ENCODE measurements at places on chromosomes 1 and 21.

GRCh38 chr1:200354243-200354642 lies 55.6 kb downstream of the ZNF281 start:
- DNase-seq: no peak

DNA sequence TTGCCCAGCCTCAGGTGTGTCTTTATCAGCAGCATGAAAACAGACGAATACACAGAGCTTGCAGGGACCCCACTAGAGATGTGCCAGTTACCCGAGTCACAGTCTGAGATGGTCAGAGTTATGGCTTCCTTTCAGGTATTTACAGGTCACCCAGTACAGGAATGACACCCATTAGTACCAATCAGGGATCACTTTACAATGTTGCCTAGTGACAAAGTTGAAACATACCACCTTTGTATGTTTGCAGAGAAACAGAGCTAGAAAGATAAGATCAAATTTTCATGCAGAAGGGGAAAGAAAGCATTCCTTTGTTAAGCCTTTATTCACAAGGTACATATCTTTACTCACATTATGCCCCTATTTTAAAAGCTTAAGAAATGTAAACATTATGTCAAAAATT lies 137.6 kb downstream of the RGS7 start:
- DNase-seq: no peak

- no peak for DNase-seq
Observed at GRCh38 chr1:244971552-244972216, 107.3 kb upstream of the HNRNPU start.

DNA sequence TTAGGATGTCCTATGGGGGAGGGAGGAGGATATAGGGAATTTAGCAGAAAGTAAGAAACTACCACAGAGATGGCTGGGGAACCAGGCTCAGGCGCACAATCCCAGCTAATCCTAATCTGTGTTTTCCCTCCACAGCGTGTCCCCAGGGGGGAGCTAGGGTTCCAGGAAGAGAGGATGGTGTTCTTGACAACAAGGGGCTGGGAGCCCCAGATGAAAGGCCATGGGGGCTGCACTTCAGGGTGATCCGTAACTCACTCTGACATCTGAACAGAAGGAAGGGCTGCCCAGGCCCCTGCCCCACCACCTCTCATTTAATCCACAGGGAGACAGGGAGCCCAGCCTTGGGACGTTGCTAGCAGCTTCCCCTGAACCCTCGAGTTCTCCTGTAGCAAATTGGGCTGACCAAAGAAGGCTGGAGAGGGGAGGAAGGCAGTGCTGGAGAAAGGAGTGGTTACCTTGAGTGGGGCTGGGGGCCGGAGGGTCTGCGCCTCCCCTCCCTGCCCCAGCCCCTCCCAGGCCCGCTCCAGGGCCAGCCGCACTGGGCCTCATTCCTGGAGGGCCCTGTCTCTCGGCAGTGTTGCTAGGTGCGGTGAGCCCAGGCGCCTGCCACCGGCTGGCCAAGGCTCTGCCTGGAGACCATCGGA lies 131.7 kb downstream of the TMEM53 start:
- DNase-seq: no peak

- DNase-seq: no peak
Observed at GRCh38 chr1:198519639-198520501, 20.6 kb downstream of the ATP6V1G3 start.

DNA sequence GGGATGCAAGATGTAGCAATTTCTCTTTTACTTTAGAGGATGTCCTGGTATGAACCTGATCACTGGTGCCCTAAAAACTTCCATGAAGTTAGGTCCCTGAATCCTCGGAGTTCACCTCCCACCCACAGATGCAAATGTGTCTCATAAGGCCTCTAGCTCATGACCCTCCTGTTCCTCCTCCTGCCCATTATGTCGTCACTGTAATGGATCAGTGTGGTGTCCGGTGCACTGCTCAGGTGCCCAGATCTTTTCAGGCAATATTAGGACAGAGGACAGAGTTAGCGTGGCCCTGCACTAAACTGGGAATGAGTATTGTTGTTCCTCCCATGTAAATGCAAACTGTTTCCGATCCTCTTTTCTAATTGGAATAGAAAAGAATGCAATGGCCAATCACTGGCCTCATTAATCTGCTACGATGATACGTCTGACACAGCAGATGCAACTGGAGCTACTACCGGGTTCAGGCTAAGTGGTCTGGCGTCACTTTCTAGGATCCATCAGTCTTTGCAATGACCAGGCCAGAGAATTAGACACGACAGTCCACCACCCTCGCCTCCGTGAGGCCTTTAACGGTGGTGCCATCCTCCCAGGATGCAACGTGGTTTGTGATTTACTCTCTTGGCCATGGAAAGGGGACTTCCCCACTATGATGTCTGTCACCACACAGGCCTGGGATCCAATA lies 3.4 kb upstream of the COL6A2 start:
- DNase-seq: no peak

DNA sequence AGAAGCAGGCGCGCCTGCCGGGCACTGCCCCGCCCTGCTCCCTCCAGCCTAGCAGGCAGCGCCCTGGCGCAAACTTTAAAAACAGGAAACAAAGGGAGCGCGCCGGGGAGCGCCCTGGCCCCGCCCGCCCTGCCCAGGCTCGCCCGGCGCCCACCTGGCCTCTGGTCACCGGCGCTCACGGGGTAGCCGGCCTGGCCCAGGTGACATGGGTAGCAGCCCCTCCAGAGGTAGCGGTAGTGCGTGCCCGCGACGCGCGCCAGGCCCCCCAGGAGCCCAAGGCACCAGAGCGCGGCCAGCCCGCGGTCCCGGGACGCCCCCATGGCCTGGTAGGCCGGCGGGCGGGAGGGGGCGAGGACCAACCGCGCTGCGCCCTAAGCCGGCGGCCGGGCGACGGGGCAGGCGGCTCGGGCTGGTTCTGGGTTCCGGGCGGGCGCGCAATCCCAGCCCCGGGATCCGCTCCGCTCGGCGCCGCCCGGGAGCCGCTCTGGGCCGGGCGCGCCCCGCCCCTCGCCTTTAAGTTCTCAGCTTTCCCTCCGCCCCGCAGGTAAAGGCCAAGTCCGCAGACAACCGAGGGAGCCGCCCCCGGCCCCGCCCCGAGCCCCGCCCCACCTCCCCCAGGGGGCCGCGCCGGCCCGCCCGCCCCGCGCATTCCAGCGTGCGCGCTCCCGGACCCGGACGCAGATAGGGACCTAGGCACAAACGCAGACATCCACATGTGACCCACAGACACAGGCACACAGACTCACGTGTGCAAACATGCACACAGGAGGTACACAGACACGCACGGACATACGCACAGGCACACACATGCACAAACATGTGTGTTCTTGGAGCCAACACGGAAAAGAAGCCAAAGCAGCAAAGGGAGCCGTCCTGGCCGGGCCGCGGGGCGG lies 76.7 kb downstream of the ARHGEF16 start:
- DNase-seq: peak; percentile 54

DNA sequence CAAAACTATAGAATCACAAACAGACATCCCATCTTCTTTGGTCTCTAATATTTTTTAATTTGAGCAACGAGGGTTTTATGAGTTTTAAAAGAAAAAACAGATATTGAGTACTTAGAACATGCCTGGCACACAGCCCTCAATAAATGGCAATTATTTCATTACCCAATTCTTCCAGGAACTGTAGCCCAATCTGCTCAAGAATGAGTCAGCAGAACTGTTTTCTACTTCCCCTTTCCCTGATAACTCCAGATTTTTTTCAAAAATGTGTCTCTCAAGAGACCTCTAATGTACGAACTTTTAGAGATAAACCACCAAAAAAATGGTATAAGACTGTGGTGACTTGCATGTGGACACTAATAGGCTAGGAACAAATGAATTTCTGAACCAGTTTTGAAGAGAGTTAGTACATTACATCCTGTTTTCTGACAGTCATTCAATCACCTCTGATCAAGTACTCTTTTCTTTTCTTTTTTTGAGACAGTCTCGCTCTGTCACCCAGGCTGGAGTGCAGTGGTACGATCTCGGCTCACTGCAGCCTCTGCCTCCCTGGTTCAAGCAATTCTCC lies 11.5 kb downstream of the ABL2 start:
- DNase-seq: no peak

DNA sequence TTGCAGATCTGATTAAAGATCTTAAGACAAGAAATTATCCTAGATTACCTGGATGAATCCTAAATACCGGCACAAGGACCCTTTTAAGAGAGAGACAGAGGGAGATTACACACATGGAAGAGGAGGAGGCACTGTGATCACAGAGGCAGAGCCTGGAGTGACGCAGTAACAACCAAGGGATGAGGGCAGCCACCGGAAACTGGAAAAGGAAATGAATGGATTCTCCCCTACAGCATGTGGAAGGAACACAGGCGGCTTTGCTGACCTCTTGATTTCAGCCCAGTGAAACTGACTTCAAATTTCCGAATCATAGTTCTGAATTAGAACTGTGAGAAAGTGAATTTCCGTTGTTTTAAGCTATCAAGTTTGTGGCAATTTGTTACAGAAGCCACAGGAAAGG lies 50.2 kb upstream of the IVNS1ABP start:
- no peak for DNase-seq

GRCh38 chr1:220886470-220887201 lies 7.4 kb downstream of the HLX start:
- DNase-seq: no peak

GRCh38 chr1:181099152-181100014 lies 10.9 kb downstream of the IER5 start:
- no peak for DNase-seq

- no peak for DNase-seq
Observed at GRCh38 chr1:37761416-37762095, 3.4 kb downstream of the EPHA10 start.

- no peak for DNase-seq
Observed at GRCh38 chr21:28738882-28739281, 253.8 kb downstream of the LTN1 start.

GRCh38 chr1:995665-996633 lies 3.9 kb downstream of the HES4 start:
- DNase-seq: no peak

GRCh38 chr1:208562151-208562960 lies 318.2 kb upstream of the PLXNA2 start:
- no peak for DNase-seq

DNA sequence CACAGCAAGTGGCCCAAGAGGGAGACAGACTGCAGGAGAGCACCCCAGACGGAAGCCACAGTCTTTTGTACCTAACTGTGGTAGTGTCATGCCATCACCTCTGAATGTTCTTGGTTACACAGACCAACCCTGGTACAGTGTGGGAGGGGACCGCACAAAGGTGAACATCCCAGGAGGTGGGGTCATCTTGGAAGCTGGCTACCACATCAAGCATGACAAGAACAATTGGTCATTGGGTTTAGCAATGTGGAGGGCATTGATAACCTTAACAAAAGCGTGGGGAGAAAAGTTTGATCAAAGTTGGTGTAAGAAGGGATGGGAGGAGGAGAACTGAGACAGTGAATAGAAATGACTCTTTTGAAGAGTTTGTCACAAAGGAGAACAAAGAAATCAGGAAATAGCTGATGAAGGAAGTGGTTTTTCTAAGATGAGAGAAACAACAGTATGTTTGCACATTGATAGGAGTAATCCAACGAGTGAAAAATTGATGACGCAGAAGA lies 87.1 kb upstream of the CACNA1E start:
- DNase-seq: no peak

DNA sequence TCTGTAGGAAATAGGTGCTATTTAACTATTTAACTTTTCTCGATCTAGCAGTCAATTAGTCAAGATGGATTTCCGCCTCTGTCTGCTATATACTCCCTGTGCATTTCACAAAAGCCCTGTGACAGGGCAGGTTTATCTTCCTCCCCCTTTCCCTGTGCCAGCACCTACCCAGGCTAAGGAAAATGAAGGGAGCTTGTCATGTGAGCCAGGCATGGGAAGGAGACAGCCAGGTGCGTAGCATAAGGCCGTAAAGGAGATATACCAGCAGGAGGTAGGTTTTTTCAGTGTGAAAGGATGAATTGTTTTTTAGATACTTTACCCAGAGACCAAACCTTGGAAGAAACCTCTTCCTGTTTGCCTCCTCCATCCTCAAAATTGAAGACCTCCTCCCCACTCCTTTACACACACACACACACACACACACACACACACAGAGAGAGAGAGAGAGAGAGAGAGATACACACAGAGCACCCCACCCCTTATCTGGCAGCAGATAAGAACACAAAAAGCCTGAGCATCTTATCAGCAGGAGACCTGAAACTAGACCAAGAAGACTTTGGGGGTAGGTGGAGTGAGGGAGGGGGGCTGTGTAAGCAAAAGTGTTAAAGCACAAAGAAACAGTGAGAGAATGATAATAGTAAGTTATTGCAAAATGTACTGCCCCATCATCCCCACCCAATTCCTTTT lies 12.0 kb upstream of the TARBP1 start:
- DNase-seq: no peak

GRCh38 chr1:244241438-244241837 lies 190.4 kb downstream of the ZBTB18 start:
- no peak for DNase-seq

GRCh38 chr1:22252251-22252650 lies 109.4 kb upstream of the WNT4 start:
- no peak for DNase-seq

GRCh38 chr1:212485913-212486618 lies 53.3 kb downstream of the NENF start:
- no peak for DNase-seq

- DNase-seq: no peak
Observed at GRCh38 chr1:108814343-108815125, 42.4 kb downstream of the AKNAD1 start.

DNA sequence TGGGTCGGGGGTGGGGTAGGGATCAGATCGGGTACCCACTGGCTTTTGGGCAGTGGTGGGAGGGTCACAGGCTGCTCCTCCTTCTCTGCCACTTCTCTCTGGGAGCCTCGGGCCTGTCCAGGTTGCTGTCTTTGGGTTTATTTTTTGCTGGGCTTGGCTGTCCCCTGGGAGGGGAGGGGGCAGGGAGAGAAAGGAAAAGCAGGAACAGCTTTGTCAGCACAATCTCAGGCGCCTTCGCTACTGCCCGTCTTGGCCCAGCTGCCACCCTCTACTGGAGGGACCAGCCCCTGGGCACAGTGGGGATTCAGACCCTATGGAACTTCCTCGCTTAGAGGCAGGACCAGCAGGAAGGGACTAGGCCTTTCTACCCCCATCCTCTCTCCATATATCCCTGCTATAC lies 8.4 kb downstream of the KCNQ4 start:
- no peak for DNase-seq

GRCh38 chr1:170596701-170597100 lies 64.7 kb downstream of the GORAB start:
- no peak for DNase-seq

DNA sequence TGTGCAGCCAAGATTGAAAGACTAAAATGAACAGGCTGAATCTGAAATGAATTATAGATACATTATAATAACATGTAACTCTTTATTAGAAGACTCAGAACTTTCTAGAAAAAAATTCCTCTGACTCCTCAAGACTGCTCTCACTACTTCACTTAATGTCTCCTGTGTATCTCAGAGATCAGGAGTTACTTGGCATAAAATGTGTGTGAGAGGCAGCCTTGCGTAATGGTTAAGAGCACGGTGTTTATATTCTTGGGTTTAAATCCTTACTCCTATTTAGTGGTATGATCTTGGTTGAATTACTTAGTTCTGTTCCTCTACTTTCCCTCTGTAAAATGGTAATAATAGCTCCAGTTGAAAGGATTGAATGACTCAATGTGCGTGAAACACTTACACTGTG lies 634.9 kb downstream of the LTN1 start:
- no peak for DNase-seq

- no peak for DNase-seq
Observed at GRCh38 chr21:32426066-32426465, 13.6 kb downstream of the EVA1C start.

GRCh38 chr1:8439015-8439702 lies 121.2 kb downstream of the SLC45A1 start:
- no peak for DNase-seq

- no peak for DNase-seq
Observed at GRCh38 chr1:4380564-4381168, 273.7 kb upstream of the AJAP1 start.

Data from activated naive CD4-positive, alpha-beta T cell (primary cell).